Osteocyte (in vitro differentiated cells): ENCODE measurements at places on chromosomes 12 and 14.

DNA sequence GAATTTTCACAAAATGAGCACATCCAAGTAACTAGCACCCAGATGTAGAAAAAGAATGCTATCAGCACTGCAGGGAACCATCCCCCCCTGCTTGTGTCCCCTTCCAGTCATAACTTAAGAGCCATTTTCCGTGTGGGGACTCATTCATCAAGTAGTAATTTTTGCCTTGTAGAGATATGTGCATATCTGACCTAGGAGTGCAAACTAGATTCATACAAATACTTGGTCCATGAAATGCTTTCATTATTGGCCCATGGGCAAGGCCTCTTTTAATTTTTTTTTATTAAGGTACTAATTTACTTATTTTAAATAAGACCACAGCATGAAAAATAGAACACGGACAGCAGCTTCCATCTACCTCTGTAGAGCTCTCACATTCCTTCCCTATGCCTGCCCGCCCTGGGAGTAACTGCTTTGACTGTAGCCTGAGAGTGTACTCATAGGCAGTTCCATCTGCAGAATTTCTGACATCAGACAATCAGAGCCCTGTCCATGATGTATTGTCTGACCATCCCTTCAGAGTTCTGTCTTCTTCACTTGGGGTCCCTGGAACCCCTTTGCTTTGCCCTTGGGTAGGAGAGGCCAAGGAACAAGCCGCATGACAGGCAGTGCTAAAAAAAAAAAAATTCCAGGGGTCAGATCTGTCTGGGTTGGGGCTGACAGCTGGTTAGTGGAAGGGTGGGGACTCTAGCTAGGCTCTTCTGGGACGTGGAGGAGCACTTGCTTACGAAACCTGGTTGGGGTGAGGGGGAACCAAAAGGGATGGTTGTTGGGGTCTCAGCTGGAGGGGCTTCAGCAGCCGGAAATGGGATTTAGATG is 131.7 kb downstream of the C12orf75 start:
- no peaks in the 10 kb centered on the region for H3K27me3 ChIP-seq
- H3K27ac ChIP-seq: peak overlapping the region; percentile 0
- H3K4me1 ChIP-seq: peaks cover 49% of the 10 kb centered on the region
- peaks cover 4% of the 10 kb centered on the region for H3K36me3 ChIP-seq
- no peak overlapping the region for H3K4me3 ChIP-seq

- no peaks in the 10 kb centered on the region for H3K27me3 ChIP-seq
- no peaks in the 10 kb centered on the region for H3K36me3 ChIP-seq
- no peak overlapping the region for H3K4me3 ChIP-seq
- peak; percentile 13 for DNase-seq
- H3K27ac ChIP-seq: no peak overlapping the region
Measured at GRCh38 chr14:89720076-89720687, 234.3 kb downstream of the EFCAB11 start.

DNA sequence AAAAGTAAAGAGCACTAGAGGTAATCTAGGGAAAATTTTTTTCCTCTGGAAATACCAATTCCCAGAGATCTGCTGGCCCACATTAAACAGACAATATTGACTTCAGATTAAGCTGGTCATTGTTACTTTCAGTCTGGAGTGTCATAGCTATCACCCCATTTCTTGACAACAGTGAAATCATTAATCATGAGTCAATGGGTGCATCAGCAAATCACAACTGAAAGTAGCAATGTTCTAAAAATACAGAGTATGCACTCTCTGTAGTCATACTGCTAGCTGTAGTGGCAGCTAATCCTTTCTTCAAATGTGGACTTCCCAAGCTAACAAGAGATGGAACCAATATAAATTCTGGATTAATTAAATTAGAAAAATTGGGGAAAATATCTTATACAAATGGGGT is 129.9 kb downstream of the CPNE8 start:
- no peak overlapping the region for H3K27ac ChIP-seq
- no peak overlapping the region for H3K4me3 ChIP-seq
- peaks cover 4% of the 10 kb centered on the region for H3K4me1 ChIP-seq
- peaks cover 4% of the 10 kb centered on the region for H3K36me3 ChIP-seq
- no peak for DNase-seq
- no peaks in the 10 kb centered on the region for H3K27me3 ChIP-seq

DNA sequence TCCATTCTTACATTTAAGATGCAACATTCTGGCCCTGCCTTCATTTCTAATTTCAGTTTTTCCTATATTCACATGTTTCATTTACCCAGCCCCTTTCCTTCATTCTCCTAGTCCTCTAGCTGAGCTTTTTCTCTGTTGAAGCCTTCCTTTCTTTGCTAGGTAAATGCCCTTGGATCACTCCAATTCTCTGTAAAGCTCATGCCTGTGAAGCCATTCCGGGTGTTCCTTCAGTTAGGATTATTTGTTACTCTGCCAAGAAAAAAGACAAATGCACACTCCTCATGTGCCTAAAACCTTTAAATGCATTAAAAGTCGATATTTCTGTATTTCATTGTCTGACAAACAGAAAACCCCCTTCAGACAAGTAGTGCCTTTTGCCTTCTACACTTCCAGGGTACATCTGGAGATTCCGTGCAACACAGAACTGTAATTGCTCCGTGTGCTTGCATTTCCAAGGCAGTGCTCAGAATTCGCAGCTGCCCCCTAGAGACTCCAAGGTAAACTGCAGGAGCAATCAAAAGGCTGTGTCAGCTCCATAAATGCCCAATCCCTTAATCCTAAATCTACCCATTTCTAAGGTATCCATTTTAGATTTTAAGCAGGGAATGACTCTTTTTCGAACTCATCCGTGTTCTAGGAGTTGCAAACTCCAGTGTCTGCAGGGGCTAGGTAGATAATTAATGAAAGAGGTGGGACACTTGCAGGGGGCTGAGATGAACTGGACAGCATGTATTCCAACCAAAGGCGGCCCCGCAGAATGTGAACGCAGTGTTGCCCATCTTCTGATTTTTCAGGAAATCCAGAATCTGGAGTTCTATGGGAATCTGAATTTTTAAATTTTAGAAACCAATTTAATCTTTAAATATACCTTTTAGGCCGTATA is 320.2 kb downstream of the GRIN2B start:
- no peaks in the 10 kb centered on the region for H3K4me1 ChIP-seq
- H3K4me3 ChIP-seq: no peak overlapping the region
- DNase-seq: no peak
- peaks cover 23% of the 10 kb centered on the region for H3K27me3 ChIP-seq
- no peak overlapping the region for H3K27ac ChIP-seq

GRCh38 chr12:83527810-83528209 is 841.1 kb downstream of the TMTC2 start:
- peaks cover 4% of the 10 kb centered on the region for H3K4me1 ChIP-seq
- DNase-seq: no peak
- H3K4me3 ChIP-seq: no peak overlapping the region
- H3K27me3 ChIP-seq: no peaks in the 10 kb centered on the region

DNA sequence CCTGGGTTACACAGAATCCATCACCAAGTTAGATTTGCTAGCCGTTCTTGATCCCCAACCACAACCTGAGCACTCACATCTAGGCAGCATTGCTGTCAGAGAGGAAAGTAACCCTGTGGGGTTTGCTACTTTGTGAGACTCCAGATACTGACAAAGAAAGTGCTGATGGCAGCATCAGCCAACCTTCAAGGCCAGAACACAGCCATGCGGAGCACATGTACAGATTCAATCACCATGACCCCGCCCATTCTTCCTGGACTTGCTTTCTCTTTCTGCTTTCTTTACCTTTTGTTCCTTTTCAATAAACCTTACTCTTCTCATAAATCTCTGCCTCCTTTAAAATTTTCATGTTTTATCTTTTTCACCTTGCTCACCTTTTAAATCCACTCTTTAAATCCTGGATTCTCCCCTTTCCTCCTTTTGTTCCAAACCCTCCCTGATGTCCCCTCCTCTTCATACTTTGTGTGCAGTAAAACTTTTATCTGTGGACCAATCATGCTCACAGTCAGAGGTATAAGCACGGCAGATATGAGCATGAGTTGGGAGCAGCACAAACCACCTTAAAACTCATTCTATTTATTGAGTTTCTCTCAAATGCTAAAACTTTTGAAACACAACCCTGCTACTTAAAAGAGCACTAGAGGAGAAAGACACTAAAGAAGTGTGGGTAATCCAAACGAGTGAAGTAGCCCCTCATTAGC is 21.9 kb upstream of the CERS5 start:
- peak overlapping the region; percentile 88 for H3K27ac ChIP-seq
- no peak for DNase-seq
- H3K4me1 ChIP-seq: peaks cover 54% of the 10 kb centered on the region
- no peaks in the 10 kb centered on the region for H3K27me3 ChIP-seq

DNA sequence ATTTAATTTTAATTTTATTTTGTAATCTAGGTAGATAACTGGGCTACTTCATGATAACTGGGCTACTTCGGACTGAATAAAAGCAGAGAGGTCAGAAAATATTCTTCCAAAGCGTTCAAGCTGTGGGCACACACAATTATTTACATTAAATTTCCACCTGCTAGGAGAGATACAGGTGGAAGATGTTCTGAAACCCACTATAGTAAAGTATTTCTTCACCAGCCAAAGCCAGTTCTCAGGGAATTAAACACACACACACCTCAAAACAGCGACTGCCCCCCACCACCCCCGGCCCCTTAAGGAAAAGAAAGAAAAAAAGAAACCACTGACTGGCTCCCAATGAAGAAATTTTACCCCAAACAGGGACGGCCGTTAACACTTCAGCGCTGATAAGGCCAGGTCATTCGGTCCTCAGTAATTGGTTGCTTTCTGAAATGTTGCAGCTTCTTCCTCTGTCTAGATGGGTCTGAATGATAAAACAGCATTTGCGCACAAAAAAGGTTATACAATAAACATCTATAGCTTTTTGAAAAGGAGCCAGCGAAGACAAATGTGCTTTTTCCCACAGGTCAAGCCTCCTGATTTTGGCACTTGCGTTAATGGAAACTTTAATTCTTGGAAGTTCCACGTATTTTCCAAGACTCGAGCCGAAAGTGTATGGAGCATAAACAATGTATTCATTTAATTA is 771 bp upstream of the KCNJ8 start:
- no peak for DNase-seq
- H3K4me3 ChIP-seq: peak overlapping the region; percentile 54
- H3K36me3 ChIP-seq: no peaks in the 10 kb centered on the region
- H3K27ac ChIP-seq: no peak overlapping the region

DNA sequence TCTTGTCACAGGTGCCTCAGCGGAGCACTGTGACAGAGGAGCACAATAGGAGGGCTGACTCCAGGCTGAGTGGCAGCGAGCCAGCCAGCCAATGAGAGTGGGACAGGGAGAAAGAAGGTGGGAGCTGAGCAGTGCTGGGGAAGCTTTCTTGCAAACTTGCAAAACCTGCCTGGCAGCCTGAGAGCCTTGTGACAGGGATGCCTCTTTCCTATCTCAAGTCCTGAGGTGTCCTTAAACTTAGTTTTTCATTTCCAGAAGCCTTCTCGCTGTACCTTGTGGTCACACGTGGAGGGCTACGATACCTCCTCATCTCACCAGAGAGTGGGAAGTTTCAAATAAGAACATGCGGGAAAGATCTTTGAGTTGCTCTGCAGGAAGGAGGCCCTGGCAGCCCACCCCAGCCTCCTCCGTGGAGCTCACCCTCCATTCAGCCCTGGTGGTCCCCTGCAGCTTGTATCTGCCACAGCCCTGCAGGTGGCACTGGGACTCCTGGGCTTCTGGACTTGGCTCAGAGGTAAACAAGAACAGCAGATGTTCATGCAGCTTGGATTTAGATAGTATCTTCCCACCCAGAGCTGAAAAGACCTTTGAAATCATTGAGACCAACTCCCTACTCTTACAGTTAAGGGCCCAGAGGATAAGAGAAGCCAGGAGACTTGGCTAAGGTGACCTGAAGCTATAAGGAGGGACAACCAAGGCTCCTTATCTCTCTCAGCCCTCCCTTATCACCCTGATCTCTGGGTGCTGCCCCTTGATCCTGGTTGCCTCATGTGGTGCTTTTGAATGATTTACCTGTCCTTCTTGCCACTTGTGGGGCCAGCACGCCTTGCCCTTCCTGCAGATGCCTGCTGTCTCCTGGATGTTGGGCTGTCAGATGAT is 153.5 kb upstream of the MAX start:
- H3K4me1 ChIP-seq: peaks cover 47% of the 10 kb centered on the region
- H3K27ac ChIP-seq: no peak overlapping the region
- no peaks in the 10 kb centered on the region for H3K36me3 ChIP-seq
- no peaks in the 10 kb centered on the region for H3K27me3 ChIP-seq

DNA sequence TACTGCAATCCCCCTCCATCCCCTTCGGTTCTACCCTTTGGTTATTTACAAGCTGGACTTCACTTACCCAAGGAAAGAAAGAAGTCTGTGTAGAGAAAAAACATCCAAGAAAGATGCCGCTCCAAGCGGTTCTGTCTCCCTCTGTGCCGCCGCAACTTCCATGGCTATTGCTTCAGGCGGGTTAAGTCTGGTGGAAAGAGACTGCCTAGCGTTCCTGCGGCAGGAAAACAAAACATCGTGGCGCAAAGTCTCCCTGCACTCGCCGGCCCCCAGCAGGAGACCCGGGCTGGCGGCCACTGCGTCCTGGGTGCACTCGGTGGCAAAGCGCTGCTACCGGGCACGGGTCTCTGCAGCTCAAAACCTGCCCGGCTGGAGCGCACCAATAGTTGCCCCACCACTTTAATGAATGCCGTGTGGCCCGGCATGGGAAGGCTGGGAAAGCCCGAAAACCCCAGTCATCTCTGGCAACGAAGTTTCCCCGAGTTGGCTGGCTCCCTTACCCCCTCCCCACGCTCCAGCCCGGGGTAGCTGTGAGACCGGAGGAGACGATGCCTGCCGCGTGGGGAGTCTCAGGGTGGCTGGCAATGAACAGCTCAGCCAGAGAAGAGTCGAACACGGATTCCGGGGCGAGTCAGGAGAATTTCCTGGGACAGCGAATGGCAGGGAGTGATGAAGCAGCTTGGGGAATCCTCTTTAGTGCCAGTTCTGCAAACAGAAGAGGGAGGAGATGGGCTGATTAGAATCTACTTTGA is 3.5 kb upstream of the KCNK10 start:
- peak overlapping the region; percentile 38 for H3K4me3 ChIP-seq
- DNase-seq: no peak
- H3K4me1 ChIP-seq: peaks cover 12% of the 10 kb centered on the region
- H3K27ac ChIP-seq: no peak overlapping the region

DNA sequence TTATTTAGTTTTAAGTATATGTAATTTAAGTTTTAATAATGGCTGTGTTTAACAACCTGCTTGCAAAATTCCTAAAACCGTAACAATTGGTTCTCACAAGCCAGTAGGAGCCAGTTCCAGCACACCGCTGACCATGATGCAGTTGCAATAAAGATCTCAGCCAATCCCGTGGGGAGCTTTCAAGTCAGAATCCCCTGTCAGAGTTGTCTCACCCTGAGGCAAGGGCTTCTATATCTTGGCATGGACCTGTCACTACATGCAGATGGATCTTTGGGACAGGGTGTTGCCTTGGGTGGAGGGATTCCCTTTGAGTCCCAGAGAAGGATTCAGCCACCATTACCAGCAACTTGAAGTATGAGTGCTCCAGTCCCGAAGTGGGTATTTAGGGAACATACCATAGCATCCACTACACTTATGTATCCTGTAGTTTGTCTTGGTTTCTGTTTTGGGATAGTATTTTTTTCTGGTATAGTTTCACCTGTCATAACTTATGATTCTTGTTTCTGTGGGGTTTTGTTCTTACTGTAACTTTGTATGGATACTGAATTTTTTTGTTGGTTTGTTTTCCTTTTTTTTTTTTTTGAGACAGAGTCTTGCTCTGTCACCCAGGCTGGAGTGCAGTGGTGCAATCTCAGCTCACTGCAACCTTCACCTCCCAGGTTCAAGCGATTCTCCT is 30.1 kb upstream of the LIMA1 start:
- H3K36me3 ChIP-seq: peaks cover 5% of the 10 kb centered on the region
- DNase-seq: peak; percentile 30
- H3K27ac ChIP-seq: no peak overlapping the region
